ENCODE measurements at places on chromosomes 4 and X. TPM values are rescaled to one million over a fixed set of nuclear protein-coding genes. Genes with fewer than 3 reads are reported as not detected.
A peak's percentile ranks its signal among the peaks of the same experiment; 100 is the strongest.

- H3K4me3 ChIP-seq = no peak overlapping the region
- no peaks in the 10 kb centered on the region for H3K36me3 ChIP-seq
- no peaks in the 10 kb centered on the region for H3K27me3 ChIP-seq
- peak; percentile 17 for DNase-seq
- no peak overlapping the region for H3K27ac ChIP-seq
- H3K4me1 ChIP-seq = no peaks in the 10 kb centered on the region
These were observed 54.1 kb downstream of the SRPX start for GRCh38 chrX:38166478-38167083.

- H3K27me3 ChIP-seq = no peaks in the 10 kb centered on the region
- no peak for DNase-seq
- H3K4me1 ChIP-seq = peaks cover 13% of the 10 kb centered on the region
- H3K4me3 ChIP-seq = no peak overlapping the region
These were observed 78.7 kb downstream of the GALNT7 start for GRCh38 chr4:173247321-173247720.

Gene APLN
- total RNA-seq = not detected

DNA sequence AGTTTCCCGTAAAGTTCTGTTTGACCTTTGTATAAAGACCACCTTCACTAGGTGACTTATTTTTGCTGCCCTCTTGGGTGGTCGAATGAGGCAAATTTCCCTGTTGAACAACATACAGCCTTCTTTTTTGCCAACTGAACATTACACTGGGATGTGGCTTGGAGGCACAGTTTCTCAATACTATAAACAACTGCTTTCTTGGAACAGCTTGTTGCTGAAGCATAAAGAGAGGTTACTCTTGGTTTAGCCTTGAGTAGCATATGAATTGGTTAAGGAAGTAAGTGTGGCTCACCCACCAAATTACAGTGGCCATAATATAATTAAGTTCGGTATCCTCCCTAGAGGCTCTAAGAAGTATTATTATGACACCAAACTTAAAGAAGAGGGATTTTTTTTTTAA is 40.0 kb downstream of the HHIP start:
- no peak for DNase-seq
- no peaks in the 10 kb centered on the region for H3K27me3 ChIP-seq
- H3K27ac ChIP-seq = no peak overlapping the region
- no peak overlapping the region for H3K4me3 ChIP-seq
- H3K36me3 ChIP-seq = no peaks in the 10 kb centered on the region

DNA sequence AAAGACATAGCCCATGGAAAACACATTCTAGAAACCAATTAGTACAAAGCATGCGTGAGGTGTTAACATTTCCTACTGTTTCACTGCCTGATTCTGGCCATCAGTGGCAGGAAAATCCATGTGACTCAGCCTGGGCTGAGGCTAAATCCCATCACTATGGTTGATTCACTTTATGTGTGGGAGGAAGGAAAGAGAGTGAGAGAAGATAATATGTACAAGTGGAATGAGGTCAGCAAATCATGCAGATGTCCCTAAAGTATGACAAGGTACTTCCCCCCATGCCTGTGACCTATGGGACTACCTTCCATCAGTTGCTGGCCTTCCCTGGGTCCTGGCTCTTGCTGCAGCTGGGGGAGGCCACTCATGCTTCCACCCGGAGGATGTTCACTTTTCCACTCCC is 64.2 kb upstream of the MAP3K15 start:
- no peaks in the 10 kb centered on the region for H3K4me1 ChIP-seq
- H3K36me3 ChIP-seq = no peaks in the 10 kb centered on the region
- no peaks in the 10 kb centered on the region for H3K27me3 ChIP-seq
- DNase-seq = no peak
- no peak overlapping the region for H3K4me3 ChIP-seq

Gene HS3ST1
- 1.3 TPM for total RNA-seq

DNA sequence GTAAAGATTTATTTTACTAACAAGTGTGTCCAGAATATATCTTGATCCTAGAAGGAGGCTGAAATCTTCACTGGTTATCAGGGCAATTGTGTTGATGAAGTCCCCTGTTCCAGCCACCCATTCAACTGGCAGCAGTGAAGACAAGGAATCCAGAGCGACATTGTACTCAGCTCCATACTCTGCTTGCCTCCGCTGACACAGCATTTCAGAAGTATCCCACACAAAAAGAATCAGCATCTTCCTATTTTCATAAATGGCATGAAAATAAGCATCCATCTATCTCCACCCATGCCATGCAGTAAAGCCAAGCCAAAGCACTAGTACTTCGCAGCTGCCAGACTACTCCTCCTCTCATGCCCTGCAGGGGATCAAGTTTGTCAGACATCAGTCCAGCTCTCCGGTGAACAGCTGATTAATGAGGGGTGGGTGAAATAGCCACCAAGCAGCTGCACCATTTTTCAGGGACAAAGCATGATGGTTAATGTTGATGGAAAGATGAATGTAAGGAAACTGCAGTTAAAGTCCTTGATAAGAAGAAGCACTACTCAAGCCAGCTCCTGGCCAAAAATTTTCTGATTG is 54.0 kb downstream of the COL25A1 start:
- H3K36me3 ChIP-seq = no peaks in the 10 kb centered on the region
- no peaks in the 10 kb centered on the region for H3K27me3 ChIP-seq
- no peak overlapping the region for H3K27ac ChIP-seq

GRCh38 chr4:168585168-168586091 is 88.6 kb downstream of the PALLD start:
- H3K4me1 ChIP-seq = no peaks in the 10 kb centered on the region
- H3K4me3 ChIP-seq = no peak overlapping the region
- no peaks in the 10 kb centered on the region for H3K27me3 ChIP-seq
- no peaks in the 10 kb centered on the region for H3K36me3 ChIP-seq
- no peak overlapping the region for H3K27ac ChIP-seq

Gene LDB2
- 10.7 TPM for total RNA-seq

- no peak overlapping the region for H3K4me3 ChIP-seq
- no peak for DNase-seq
- H3K27me3 ChIP-seq = no peaks in the 10 kb centered on the region
- H3K27ac ChIP-seq = no peak overlapping the region
- H3K36me3 ChIP-seq = no peaks in the 10 kb centered on the region
These were observed 3.7 kb downstream of the HHIP start for GRCh38 chr4:144649646-144650045.

Gene TCEAL4
- 11.5 TPM for total RNA-seq

Measured in Peyer's patch (tissue), 4 donors.